Smooth muscle cell of the brain vasculature (primary cell): ENCODE measurements at places on chromosomes 5 and 9.

DNA sequence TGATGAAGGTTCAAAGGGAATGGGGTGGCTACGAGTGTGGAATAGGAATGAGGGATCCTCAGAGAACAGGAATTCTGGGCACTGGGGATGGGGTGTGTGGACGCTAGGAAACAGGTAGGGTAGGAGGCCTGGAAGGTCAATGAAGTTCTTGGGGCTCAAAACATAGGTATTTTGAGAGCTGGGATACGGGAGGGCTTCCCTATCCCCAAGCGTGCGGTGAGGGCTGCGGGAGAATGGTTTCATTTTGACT lies 718 bp downstream of the QSOX2 start:
- DNase-seq, result no peak

DNA sequence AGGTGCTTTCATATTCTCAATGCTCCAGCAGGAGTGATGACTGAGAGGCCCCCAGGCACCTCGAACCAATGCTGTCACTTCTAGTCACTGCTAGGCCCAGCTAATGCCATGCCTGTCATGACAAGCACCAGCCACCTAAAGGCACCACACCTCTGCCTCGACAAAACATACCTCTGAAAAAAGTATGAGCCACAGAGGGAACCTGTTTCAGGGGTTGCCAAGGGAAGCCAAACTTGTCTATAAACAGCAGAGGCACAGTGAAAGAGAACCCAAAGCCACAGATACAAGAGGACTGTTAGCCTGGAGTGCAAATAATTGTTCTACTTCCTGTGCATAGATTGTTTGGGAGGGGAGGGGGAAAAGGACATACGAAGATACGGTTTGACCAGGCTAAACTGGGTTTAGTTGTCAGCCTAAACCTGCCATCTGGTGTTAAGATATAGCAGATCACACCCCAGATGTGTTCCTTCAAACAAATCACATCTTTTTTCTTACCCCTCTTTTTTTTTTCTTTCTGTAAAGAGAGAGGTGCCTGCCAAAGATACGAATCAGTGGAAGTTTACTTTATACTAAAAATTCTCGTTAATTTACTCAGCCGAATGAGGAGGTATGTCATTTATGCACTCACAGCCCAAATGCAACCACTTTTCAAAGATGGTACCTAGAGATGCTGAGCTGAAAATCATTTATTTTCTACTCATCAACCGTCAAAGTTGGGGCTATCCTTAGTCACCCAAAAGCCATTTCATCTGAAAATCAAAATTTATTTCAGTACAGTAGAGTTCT lies 45.7 kb downstream of the BNC2 start:
- no peak for DNase-seq

GRCh38 chr5:111853748-111854147 lies 96.8 kb upstream of the NREP start:
- DNase-seq, result no peak

- DNase-seq, result no peak
Observed at GRCh38 chr9:130451004-130451390, 6.2 kb downstream of the ASS1 start.

DNA sequence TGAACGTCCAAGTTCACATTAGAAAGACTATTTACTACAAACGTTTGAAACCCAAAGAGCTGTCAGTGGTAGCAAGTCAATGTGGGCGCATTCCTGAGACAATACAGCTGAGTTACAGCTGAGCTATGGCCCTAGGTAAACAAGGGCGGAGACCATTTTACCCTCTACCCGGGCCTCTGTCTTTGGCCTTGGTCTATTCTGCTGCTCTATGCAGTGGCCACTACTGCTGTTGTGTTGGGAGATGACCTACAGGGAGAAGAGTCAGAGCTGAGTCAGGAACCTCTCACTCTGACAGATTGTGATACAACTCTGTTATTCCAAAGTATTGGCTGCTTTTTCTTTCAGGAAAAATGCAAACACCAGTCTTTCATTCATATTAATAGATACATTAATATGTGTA lies 700.6 kb downstream of the SEMA5A start:
- DNase-seq, result no peak

DNA sequence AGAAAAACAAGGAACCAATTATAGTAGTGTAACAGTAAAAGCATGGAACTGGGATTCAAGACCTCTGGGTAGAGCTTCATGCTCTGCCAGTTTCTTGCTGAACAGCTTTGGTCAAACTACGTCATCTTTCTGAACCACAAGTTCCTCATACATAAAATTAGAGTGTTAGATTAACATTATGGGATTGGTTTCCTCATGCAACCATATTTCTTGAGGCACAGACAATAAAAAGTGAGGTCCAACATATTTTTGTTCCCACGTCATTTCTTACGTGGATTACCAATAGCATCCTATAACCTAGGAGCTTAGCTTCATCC lies 354.8 kb downstream of the TMEM232 start:
- no peak for DNase-seq

DNA sequence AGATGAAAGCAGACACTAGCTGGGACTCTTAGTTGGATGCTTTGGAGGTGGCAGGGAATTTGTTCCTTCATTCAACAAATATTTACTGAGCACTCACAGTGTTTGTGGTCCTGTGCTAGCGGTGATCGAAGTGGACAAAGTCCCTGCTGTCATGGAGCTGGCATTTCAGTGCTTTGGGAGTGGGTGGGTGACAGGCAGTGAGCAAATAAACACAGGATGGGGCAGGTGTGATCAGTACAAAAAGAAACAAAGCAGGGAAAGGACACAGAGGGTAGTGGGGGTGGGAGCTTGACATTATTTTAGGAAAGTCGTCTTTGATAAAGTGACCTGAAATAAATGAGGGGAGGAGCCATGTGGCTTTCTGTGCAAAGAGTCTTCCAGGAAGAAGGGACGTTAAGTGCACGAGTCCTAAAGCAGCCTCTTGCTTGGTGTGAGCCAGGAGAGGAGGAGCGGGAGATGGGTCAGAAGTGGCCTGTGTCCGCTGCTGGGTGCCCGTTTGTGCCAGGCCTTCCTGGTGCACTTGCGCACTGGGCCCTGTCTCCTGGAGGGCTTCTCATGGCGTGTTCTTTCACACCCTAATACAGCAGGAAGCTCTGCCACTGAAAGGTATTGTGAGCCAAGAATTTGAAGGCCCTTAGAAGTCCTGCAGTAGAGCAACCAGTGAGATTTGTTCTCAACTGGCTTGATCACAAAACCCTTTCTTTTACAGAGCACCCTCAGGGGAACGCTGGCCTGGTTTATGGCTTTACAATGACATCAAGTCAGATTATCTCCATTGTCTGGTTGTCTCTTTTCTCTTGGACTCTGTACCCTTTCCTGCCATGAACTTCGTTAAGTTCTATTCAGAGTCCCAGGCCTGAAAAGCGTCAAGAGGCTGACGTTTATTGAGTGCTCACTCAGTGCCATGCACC lies 14.8 kb downstream of the NDST1 start:
- DNase-seq, result no peak

DNA sequence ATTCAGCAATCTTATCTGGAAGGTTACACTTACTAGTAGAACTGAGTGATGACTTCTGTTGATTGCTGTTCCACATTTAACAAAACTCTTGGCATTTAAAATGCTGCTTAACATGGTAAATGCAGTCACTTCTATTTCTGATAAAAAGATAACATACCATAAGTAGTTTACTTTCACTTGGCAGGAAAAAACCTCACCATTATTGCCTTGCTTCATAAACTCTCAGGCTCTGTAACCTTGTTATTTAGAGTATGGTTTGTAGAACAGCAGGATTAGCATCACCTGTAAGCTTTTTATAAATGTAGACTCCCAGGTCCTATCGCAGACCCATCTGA lies 55.5 kb downstream of the AUH start:
- no peak for DNase-seq

- DNase-seq, result no peak
Observed at GRCh38 chr5:142915813-142916424, 145.7 kb downstream of the ARHGAP26 start.

GRCh38 chr9:76846297-76846696 lies 59.6 kb downstream of the PRUNE2 start:
- DNase-seq, result no peak

DNA sequence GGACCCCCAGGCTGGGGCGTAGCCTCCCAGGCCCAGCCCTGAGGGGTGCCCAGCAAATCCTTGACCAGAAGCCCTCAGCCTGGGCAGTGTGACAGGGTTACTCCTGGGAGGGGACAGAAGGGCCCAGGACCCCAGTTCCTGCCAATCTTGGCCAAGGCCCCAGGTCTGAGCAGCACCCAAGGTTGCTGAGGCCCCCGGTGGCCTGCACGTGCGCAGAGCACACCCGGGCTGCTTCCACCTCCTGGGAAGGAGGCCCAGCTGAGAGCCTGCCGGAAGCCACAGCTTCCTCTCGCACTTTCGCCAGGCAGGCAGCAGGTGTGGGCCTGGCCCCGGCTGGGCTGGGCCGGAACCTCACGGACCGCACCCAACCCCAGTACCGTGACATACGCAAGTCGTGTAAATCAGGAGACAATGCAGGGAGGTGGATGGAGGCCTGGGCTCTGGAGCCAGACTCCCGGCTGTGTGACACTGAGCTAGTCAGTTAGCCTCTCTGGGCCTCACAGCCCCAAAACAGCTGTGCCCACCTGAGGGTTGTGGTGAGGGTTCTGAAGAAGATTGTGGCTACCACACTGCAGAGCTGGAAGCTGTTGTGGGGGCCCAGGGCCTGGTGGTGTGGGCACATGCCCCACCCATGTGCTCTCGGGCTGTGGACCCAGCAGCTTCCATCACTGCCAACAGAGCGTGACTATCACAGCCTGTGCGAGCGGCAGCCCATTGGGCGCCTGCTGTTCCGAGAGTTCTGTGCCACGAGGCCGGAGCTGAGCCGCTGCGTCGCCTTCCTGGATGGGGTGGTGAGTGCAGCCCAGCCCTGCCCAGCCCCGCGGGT lies 5.1 kb downstream of the GRK6 start:
- DNase-seq, result no peak
